ENCODE measurements at places on chromosomes 11 and 22.

DNA sequence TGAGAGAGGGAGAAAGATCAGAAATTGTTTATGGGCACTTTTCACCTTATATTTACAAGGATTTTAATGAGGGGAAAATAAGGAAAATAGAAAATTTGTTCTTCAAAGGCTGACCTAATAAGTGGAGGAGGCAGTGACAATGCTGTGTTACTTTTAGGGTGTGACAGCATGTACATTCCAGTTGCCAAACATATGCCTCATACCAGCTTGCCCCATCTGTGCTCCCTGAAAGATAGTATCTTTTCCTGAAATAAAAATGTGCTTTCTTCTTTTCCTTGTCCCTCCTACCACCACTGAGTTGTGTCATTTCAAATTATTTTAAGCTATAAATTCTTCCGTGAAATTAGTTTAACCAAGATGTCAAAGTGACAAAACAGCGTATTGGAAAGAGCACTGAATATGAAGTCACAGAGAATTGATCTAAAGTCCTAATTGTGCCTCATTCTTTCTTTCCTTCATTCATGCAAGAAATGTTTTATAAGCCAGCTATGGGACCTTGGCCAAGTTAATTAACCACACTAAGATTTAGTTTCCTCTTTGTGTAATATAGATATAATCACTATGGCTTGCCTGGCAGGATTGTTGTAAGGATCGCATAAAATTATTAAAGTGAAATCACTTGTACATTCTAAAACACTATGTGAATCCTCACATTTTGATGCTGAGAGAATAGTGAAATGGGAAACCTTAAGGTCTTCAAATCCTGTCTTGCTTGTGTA is 1307.5 kb upstream of the TENM4 start:
- DNase-seq = no peak

GRCh38 chr11:125902277-125902926 is 604 bp downstream of the PUS3 start:
- no peak for DNase-seq

GRCh38 chr11:122100037-122100755 is 15.8 kb downstream of the BLID start:
- DNase-seq = peak; percentile 63

DNA sequence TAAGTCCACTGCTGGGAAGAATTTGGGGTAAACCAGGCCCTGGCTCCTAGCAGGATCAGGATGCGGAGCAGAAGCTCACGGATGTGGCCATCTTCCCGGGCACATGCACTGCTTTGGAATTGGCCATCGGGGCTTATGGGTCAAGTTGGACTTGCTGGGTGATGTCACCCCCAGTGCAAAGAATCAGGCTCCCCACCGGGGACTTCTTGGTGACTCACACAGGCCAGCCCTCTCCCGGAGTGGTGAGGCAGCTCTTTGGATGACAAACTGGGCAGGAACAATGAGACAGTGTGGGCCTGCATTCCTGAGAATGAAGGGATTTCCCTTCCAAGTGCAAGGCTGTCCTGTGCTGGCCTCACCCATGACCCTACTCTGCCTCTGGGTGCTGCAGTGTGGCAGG is 128.8 kb upstream of the ANO1 start:
- DNase-seq = no peak

DNA sequence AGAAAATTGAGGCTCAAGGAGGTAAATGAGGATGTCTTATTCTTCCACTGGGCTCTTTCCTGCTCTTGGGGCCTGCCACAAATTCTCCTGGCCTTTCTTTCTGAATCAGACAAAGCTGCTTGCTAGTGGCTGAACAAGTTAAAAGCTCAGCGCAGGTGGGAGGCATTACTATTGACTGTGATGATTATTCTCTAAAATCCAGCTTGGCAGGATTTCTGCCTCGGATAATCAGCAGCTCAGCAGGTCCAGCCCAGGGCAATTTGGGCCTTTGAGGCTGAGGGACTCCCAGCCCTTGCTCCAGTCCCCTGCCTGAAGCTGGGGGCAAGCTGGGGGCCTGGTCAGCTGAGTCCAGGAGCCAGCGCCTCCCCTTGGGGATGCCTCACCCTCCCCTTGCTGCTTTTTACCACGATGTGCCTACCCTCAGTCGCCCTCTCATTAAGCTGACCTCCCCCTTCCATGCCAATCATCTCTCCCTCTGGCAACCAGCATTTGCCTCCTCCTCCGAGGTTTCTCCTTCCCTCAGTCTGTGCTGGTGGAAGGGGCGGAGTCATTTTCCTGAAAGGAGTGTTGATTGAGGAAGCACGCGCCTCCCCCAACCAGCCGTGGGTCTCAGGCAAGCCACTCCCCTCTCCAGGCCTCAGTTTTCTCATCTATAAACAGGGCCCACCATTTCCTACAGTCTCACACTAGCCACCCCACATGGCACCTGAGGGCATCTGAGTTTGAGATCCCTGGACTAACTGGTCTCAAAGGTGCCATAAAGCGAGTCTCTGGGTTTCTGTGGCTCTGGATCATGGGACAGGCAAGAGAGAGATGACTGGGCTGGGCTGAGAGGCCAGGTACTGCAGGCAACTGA is 60.6 kb upstream of the PRDM11 start:
- no peak for DNase-seq

- DNase-seq = no peak
Measured at GRCh38 chr22:26481694-26482093, 1.9 kb downstream of the HPS4 start.

DNA sequence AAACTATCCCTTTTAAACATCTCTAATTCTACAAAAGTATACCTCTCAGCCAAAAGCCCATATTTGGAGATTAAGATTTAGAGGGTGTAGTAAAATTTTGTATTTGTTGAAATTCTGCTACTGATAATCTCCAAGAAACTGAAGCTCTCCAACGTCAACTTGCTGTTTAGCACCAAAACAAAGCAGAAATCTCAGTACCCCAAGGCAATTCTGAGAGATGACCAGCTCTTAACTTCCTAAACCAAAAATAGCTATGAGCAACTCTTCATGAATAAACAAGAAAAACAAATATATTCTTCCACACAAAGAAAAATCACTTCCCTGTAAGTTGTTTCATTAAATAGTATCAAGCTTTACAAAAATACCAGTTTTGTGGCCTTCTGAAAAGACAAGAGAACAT is 13.3 kb downstream of the RRAS2 start:
- no peak for DNase-seq

DNA sequence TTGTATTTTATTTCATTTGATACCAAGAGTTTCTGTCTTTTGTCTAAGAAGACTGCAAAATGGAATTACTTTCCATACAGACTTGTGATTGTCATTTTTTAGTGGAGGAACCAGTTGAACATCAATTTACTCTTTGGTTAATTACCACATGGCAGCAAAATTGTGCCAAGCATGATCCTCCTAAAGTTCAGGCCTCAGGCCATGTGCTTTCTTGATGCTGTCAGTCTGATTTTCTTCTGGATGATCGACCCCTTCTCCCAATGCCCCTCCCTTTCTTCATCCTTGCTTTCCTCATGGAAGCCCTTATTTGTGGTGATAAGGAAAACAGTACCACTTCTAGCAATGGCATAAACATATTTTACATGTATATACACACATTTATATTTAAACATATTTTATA is 76.2 kb downstream of the SVIP start:
- DNase-seq = no peak

GRCh38 chr11:62687508-62688396 is 1.6 kb downstream of the LRRN4CL start:
- no peak for DNase-seq

GRCh38 chr11:117387992-117388755 is 60.5 kb downstream of the CEP164 start:
- peak; percentile 71 for DNase-seq

- DNase-seq = no peak
Measured at GRCh38 chr22:38786631-38787030, 7.3 kb downstream of the DNAL4 start.

DNA sequence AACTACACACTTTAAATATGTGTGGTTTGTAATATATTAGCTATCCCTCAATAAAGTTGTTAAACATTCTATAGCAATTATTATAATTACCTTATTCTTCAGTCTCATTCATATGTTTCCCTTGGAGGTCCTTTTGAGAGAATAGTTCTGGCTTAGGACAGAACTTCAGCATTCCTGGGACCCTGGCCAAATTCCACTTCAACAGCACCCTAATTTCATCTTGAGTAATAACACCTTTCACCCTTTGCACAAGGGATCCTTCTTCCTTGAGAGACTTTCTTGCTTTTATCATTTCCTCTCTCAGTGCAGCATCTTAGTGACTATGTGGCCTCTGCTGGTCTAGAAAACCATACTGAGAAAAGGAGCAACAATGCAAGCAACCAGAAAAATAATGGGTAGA is 255.9 kb downstream of the C11orf87 start:
- DNase-seq = no peak

- DNase-seq = no peak
Measured at GRCh38 chr11:130638033-130638432, 189.6 kb downstream of the ADAMTS15 start.

- DNase-seq = no peak
Measured at GRCh38 chr11:1983601-1983961, 14.1 kb downstream of the H19 start.

GRCh38 chr11:1748636-1749394 is 1.6 kb downstream of the IFITM10 start:
- no peak for DNase-seq

- DNase-seq = no peak
Measured at GRCh38 chr11:95517453-95517852, 272.1 kb downstream of the FAM76B start.

DNA sequence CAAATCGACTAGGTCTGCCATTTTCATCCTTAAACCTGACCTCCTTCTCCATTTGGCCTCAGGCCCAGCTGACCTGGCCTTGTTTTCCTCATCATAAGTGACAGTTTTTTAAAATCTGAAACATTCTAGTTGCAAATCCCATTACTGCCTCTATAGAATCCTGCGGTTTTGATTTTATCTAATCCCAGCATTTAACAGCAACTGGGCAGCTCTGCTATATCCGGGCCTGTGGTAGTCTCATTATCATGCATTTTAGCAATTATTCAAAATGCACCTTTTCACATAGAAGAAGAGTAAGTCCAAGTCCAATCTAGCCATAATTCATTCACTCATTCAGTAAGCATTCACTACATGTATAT is 28.6 kb upstream of the BIRC3 start:
- no peak for DNase-seq

- no peak for DNase-seq
Measured at GRCh38 chr11:86103808-86104207, 34.9 kb upstream of the PICALM start.

- DNase-seq = no peak
Measured at GRCh38 chr11:28922386-28922981, 814.3 kb downstream of the METTL15 start.

DNA sequence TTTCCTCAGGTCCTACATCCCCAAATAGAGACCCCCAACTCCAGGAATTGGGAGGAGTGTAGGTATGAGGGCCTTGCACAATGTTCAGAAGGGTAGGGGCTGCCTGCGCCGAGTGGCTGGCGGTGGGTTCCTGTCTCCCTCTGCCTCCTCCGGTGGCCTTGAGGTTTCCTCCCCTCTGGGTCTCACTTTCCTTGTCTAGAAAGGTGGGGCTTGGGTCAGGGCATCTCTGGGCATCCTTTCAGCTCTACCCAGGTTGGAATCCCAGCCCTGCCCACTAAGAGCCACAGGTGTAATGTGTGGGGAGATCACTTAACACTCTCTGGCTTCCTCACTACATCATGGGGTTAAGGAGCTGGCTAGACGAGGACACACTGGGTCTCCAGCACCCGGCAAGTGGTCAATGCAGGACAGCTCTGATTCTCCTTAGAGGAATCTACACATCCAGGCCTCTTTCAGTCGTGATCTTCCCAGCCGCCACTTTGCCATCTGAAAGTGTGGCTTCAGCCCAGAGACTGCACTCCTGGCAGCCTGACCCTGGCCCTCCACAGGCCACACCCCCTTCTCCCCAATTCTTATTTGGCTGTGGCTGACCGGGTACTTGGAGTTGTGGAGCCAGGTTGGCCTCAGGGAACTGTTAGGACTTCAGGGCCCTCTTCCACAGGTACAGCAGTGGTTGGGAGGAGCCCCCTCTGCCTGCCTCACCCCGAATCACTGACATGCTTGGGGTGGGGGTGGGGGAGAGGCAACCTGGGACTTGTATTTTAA is 22.1 kb downstream of the PRDM11 start:
- DNase-seq = no peak

DNA sequence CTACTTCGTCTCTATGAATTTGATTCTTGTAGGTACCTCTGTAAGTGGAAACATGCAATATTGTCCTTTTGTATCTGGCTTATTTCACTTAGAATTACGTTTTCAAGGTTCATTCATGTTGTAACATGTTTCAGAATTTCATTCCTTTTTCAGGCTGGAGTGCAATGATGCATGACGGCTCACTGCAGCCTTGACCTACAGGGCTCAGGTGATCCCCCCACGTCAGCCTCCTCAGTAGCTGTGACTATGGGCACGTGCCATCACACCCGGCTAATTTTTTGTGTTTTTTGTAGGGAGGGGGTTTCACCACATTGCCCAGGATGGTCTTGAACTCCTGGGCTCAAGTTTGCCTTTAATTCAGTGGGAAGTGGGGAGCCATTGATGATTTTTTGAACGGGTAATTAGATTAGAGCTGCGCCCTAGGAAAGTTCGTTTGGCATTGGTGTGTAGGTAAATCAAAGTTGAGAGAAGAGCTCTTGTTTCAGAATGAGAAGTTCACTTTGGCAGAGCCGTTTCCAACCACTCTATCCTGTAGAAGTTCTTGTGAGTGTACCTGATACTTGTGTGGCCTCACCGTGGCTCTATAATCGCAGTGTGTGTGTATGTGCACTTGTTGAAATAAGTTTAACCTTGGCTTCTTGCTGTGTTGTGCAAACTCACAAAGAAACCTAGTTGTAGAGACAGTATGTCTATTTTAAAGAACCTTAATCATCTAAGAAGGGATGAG is 115.9 kb downstream of the NAV2 start:
- no peak for DNase-seq
